Hematopoietic multipotent progenitor cell treated with erythropoietin and hydrocortisone succinate and interleukin-3 and kit ligand, for 15 days (in vitro differentiated cells): ENCODE measurements at places on chromosomes 1 and 21.

DNA sequence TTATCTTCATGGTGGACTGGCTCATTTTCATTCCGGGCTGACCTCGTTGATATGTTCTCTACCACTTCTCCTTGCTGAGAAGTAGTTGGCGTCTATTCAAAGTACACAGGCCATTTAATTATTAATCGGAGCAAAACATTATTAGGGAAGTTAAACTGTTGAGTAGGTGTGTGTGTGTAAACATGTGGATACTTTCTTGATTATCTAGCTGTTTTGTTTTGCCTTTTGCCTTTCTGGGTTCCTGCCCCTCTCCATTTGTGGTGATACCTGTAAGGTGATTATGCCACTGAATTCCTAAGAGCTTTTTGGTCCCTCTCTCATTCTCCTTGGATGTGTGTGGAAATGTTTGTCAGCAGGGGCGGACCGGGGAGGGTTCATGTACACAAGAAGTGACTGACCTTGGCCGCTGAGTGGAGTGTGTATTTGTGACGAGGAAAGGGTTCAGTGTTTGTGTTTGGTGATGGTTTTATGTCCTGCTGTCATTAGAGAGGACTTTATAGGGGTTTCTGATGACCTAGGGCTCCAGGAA, 56.6 kb upstream of the PPP2R5A start:
- DNase-seq, result no peak

GRCh38 chr1:6071219-6071618, 25.5 kb downstream of the KCNAB2 start:
- no peak for DNase-seq

GRCh38 chr1:39901714-39902459, at the start of gene MYCL:
Gene MYCL, minus strand, starts transcription at chr1:39901917. Its CDS starts 483 bp downstream, at chr1:39901434.
- peak; percentile 35 for DNase-seq

- DNase-seq, result no peak
These were observed 3.7 kb downstream of the ADAMTSL4 start for GRCh38 chr1:150552911-150553289.

DNA sequence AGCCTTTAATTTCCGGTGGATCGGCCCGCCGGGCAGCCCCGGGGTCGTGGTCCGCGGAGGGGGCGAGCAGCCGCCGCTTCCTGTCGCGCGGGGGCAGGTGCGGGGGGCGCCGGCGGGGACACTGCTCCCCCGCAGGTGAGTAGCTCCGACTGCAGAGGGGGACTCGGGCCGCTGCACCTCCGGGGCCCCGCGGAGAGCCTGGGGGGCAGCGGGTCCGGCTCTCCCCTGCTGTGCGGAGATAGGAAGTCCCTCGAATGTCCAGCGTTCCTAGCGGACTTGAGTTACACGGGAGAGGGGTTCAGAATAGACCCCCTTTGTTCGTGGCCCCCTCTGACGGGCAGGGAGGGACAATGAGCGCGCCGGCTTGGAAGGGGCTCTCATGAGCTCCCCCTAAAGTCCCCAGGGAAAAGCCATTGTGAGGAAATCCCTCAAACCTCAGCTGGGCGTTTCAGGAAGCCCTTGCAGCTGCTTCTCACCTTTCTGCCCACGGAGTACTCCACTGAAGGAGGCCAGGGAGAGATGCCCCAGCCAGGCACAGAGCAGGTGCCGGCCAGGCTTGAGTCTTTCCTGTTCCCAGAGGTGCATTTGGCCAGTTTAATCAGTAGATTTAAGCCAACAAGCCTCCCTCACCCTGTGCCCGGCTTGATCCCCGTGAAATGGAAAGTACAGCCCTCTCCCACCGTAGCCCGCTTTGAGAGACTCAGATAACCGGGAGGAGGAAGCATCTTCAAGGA, 925 bp downstream of the PDE9A start:
- DNase-seq, result no peak

GRCh38 chr1:192126030-192126619, 32.1 kb upstream of the RGS18 start:
- no peak for DNase-seq

DNA sequence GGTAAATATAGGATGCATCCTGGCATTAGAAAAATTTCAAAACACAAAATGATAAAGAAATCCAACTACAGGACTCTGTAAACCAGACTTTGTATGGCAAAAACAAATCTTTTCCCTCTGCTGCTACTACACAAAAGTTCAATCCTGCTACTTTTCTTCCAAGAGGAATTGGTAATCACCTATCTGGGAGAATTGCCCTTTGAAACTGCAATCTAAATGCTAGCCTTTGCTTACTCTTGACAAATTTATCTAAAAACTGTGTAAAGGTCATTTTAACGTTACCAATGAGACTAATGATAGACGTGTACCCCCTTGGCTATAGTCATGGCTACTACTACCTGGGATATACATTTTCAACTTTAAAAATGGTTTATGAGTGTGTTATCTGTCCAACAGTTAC, 837.9 kb upstream of the CXADR start:
- DNase-seq, result no peak

GRCh38 chr1:59013276-59013927, 229.6 kb upstream of the JUN start:
- DNase-seq, result no peak

- DNase-seq, result no peak
These were observed 48.8 kb downstream of the ZC3H11B start for GRCh38 chr1:219564109-219564508.

- no peak for DNase-seq
These were observed 22.3 kb upstream of the PLA2G4A start for GRCh38 chr1:186806477-186806876.

DNA sequence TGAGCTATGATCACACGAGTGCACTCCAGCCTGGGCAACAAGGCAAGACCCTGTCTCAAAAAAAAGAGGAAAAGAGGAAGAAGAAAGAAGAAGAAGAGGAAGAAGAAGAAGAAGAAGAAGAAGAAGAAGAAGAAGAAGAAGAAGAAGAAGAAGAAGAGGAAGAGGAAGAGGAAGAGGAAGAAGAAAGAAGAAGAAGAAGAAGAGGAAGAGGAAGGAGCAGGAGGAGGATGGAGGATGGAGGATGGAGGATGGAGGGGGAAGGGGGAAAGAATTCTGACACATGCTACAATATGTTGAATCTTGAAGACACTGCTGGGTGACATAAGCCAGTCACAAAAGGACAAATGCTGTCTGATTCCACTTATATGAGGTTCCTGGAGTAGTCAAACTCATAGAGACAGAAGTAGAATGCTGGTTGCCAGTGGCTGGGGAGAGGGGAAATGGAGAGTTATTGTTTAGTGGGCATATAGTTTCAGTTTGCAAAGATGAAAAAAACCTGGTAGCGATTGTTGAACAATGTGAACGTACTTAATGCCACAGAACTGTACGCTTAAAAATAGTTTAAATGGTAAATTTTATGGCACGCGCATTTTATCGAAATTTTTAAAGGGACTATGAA, 47.3 kb upstream of the COA6 start:
- no peak for DNase-seq

GRCh38 chr1:156657741-156658319, 15.9 kb downstream of the BCAN start:
- no peak for DNase-seq

DNA sequence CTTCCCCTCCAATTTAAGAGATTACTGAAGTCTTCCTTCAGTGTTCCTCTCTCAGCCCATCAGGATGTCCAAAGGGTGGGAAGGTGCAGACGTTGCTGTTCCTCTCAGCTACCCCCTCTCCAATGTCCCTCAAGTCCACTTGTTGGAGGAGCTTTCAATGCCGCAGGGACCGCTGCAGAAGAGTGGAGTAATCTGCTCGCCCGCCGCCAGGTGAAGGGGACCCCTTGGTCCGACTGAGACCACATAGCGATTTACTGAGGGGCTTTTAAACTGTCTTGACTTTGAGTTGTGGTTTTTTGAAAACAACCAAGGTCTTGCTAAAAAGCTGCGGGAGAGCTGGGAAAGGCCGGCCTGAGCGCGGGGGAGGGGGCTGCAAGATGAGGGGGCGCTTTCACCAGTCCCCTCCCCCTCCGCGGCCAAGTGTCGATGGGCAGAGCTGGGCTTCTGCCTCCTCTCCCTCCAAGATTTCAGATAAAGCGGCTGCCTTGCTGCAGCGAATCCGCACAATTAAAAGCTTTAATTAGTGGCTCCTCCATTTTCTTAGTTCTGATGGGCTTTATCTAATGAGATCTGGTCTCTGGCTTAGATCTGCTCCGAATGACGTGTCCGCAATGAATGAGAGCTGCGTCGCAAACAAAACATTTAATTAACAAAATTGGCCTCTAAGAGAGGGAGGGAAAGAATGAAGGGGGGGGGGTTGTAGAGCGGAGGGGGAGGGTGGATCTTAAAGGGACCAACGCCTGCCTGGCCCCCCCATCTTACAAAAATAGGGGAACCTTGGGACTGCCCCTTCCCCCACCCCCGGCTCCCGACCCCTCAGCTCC, 5.9 kb downstream of the LMO4 start:
- peak; percentile 3 for DNase-seq

- DNase-seq, result no peak
These were observed 2.4 kb upstream of the IKBKE start for GRCh38 chr1:206467915-206468314.

- peak; percentile 43 for DNase-seq
These were observed 16.0 kb upstream of the ZBTB8B start for GRCh38 chr1:32448773-32449456.

GRCh38 chr1:66374561-66375111, 159.3 kb upstream of the SGIP1 start:
- DNase-seq, result no peak

- no peak for DNase-seq
These were observed 12.0 kb downstream of the MAB21L3 start for GRCh38 chr1:116122955-116123757.

GRCh38 chr1:9900142-9901043, 9.7 kb downstream of the CTNNBIP1 start:
- peak; percentile 2 for DNase-seq

DNA sequence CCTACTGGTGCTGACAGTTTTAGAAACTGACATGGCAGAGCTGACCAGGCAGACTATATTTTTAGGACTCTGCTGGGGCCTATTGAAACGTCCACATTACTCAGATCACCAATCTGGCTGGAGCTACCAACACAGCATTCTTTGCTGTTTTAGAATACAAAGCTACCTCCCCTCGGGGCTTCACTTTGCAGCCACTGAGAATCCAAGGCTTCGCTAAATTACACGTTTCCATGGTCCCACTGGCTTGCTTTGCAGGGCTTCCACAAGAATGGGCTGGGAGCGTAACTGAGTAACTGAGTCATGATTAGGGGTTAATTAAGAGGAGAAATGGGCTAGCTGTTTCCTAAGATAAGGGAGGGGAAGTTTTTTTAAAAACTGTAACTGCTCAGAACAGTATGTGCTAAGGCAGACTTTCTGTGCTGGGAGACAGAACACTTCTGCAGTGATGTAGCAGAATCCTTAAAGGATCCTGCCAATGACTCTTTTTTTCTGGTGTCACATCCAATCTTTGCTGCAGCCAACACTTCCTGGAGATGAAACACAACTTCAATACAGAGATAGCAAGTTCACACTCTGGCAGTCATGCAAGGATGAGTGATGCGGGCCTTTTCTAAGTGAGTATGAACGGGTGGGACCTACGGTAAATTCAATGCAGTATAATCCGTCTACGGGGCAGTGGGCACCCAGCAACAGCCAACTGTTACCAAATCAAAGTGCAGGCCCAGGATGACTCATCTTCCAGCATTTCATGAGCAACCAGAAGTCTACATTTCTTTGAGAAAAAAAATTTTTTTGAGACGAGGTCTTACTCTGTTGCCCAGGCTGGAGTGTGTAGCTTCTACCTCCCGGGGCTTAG, 21.5 kb downstream of the NDUFS5 start:
- DNase-seq, result peak; percentile 73

- no peak for DNase-seq
These were observed 5.9 kb downstream of the PRRX1 start for GRCh38 chr1:170669586-170670530.

GRCh38 chr1:219907772-219908070, 20.6 kb downstream of the SLC30A10 start:
- DNase-seq, result no peak

- DNase-seq, result no peak
These were observed 154.0 kb downstream of the DHRS3 start for GRCh38 chr1:12464045-12464461.

DNA sequence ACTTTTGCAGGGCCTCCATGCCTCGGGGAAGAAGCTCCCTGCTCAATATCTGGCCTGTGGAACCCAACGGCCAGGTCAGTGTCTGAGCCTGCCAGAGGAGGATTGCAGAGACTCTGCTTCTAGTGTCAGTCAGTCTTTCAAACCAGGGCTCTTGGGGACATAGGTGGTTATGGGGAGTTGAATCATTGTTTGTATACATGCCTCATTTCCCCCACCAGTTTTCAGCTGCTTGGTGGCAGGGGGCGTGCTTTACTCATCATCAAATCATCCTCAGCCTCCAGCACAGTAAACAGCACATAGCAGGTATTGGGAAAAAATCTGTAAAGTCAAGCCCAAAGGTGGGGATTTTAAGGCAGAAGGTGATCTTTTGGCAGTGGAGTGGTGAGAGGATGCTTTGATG, 17.4 kb upstream of the FAM89A start:
- no peak for DNase-seq

DNA sequence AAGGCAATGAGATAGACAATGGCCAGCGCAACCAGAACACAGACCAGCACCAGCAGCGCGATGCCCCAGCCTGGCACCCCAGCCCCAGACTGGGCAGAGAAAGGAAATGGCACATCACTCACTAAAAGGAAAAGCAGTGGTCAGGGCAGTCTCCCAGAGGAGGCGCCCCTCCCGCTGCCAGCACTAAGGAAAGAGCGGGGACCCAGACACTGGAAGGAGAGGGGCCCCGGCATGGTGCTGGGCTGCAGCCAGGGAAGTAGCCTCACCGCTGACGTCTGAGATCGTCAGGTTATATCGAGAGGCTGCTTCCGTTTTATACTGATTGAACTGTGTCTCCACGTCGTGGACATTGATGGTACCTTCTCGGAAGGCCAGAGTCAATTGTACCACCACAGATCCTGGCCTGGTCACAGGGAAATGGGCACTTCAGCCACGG, 13.8 kb downstream of the TRIM46 start:
- no peak for DNase-seq

DNA sequence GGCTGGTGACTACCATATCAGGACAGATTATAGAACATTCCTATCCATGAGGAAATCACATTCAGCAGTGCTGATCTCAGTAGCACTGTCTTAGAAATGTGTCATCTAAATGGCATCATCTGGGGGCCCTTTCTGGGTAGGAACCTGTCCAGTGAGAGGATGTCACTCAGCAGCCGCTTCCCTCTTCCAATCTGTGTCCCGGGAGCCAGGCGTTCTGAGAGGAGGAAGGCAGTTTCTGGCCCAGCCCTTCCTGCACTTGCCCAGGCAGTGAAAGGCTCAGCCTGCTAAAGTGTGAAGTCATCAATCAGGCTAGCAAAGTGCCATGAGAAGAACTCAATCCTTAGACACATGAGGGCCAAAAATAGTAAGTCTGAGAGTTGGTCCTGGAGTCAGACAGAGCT, 25.6 kb downstream of the RAB4A start:
- no peak for DNase-seq
